Left renal cortex interstitium (tissue), 4 donors: ENCODE measurements at places on chromosomes 13 and 19.

GRCh38 chr13:105735281-105735680, 800.2 kb downstream of the EFNB2 start:
- no peak for DNase-seq

- no peak for DNase-seq
Measured at GRCh38 chr19:49870309-49870901, 3.0 kb upstream of the PNKP start.

DNA sequence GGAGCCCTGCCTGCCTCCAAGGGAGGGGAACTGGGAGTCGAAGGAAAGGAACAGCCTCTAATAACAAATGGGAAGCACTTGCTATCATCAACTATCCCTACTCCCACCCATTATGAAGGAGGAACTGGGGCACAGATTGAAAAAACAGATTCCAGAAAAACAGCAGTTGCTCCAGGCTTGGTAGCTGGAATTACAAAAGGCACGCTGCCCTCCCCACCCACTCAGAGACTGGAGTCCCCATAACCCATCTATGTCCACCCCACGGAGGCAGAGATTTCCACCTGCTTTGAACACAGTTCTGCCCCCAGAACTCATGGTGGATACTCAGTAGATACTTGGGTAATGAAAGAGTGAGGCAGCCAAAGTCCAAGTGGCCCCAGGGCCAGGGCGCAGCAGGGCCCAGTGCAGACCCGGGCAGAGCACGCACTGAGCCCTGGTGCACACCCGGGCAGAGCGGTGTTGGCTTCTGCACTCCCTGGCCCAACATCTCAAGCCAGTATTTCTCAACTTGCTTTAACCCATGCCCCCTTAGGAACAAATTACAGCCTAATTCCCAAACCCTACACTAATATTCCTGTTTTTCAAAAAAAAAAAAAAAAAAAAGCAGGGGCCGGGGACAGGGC, 19.1 kb upstream of the CCNP start:
- DNase-seq = no peak

GRCh38 chr19:16037424-16038195, 38.7 kb upstream of the TPM4 start:
- no peak for DNase-seq

DNA sequence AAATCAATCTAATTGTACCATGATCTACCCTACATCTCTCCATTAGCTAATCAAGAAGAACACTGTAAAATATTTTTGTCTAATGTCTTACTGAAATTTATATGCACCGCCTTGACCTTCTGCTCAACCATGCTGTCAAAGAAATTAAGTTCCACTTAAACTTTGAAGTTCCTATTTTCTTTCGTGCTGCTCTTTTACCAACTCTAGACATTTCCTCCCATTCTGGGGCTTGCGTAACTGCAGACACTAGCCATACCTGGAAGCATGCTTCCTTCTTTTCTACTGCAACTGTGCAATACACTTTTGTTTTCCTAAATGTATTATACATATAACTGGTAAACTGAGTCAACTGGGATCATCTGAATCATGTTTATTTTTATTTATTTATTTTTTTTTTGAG, 8.5 kb upstream of the UBE2L5 start:
- DNase-seq = no peak

DNA sequence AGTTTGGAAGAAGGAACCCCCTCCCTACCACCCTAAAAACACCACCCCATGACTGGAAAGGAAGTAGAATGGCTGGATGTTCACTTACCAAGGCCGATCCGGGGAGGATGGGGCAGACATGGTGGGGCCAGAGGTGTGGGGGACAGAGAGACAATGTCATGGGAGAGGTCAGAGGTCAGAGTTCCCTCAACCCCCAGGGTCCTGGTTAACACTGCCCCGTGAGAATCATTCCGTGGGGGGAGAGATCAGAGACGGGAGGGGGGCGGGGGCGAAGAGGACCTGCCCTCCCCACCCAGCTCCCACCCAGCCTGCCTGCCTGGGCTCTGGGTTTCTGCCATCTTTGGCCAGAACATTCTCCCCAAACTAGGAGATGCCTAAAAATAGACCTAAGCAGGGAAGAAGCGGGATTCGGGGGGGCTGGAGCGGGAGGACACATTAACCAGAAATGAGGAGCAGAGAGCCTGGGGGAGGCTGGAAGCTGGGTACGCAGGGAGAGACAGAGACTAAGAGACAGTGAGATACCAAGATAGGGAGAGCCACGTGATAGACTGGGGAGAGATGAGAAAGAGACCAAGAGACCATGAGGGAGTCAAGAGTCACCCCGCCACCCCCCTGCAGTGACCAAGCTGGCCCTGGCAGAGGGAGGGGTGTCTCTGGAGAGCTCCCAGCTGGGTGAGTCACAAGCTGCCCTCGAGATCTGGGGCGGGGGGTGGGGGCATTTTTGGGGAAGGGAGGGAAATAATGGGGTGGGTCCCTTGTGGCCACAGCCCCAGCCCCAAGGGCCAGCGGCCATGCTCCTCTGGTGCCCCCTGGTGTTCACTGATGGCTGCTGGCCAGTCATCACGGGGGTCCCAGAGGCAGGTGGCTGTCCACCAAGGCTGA, 6.1 kb upstream of the KANK2 start:
- peak; percentile 24 for DNase-seq

DNA sequence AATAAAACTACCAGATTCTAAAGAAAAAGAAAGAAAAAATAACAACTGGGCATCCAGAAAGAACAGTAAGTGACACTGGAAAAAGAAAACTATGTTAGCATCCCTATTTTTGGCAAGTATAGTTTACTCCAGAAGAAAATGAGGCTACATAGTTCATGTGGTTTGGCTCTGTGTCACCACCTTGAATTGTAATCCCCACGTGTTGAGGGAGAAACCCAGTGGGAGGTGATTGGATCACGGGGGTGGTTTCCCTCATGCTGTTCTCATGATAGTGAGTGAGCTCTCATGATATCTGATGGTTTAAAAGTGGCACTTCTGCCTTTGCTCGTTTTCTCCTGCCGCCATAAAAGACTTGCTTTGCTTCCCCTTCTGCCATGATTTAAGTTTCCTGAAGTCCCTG, 76.9 kb downstream of the ITGBL1 start:
- no peak for DNase-seq

- no peak for DNase-seq
Measured at GRCh38 chr13:51112771-51113170, 1.7 kb upstream of the C13orf42 start.

GRCh38 chr19:28831462-28831861, 381.5 kb downstream of the UQCRFS1 start:
- no peak for DNase-seq

DNA sequence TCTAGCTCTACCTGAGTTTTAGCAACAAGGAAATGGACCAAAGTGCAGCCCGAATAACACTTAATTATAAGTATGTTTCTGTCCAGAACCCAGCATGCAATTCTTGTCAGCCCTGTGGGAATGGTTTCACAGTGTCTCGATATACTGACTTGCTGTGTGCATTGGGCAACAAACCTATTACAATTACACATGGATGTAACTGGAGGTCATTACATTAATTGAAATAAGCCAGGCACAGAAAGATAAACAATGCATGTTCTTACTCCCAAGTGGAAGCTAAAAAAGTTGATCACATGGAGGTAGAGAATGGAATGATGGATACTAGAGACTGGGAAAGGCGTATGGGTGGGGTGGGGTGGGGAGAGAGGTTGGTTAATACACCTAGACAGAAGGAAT, 5.1 kb upstream of the CYP2S1 start:
- DNase-seq = no peak

DNA sequence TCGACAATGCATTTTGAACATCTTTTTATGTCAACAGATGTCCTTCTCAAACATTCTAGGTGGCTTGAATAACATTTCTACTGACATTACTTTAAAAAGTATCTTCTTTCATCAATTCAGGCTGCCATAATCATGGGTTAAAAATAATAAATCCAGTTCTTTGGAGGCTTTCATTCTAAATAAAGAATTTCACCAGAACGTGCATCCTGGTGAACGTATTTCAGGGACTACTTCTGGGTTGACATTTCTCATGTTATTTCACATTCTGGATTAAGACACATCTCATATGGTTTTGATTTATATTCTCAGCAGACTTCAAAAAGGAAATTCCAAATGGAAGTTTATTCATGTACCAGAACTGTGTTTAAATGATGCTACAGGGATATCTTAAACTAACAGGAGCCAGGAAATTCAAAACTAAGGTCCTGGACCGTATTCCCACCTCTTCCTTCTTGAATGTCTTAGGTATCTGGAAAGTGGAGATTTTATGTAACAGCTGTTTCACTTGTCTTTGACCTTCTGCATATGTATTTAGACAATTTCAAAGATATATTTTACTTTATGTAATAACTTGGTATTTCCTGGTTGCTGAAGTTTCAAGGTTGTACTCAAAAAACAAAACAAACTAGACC, 107.2 kb downstream of the STARD13 start:
- DNase-seq = no peak

GRCh38 chr13:65093357-65093756, 2136.8 kb downstream of the PCDH9 start:
- DNase-seq = no peak

DNA sequence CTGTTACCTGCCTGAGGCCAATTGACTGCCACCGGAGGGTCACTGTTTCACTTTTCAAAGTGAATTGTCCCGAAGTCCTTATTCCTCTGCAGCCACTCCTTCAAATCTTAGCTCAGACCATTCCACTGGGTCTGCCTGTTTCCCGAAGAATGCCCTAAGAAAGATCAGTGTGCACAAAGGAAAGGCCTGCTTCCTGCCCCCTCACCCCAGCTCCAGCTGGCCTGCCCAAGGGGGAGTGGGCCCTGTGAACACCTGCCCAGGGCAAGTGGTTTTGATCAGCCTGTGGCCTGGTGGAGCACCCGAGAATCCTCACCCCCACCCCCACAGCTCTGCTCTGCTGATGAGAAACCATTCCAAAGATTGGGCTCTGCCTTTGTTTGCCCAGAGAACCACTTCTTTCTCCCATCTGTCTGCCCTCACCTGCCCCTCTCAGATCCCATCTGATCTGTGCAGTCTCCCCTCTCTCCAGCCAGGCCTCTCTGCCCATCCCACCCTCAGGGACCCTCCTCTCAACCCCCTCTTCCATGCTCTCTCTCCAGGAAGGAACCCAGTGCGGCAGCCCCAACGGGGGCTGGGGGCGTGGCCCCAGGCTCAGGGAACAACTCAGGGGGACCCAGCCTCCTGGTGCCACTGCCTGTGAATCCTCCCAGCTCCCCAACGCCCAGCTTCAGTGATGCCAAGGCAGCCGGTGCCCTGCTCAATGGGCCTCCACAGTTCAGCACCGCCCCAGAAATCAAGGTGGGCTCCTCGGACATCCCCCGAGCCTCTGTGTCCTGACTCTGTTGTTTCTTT, 10.3 kb downstream of the LENG1 start:
- DNase-seq = no peak

- DNase-seq = no peak
Measured at GRCh38 chr13:59442944-59443486, 720.7 kb downstream of the DIAPH3 start.

GRCh38 chr13:51494156-51494555, 41.3 kb upstream of the INTS6 start:
- no peak for DNase-seq
